ENCODE measurements at places on chromosomes 4 and X. TPM values are rescaled to one million over a fixed set of nuclear protein-coding genes. Genes with fewer than 3 reads are reported as not detected.

EDNRA gene
- total RNA-seq, result 9.4 TPM

PDGFRA gene
- 64.0 TPM for total RNA-seq

NEXMIF gene
- total RNA-seq, result 51.4 TPM

DNA sequence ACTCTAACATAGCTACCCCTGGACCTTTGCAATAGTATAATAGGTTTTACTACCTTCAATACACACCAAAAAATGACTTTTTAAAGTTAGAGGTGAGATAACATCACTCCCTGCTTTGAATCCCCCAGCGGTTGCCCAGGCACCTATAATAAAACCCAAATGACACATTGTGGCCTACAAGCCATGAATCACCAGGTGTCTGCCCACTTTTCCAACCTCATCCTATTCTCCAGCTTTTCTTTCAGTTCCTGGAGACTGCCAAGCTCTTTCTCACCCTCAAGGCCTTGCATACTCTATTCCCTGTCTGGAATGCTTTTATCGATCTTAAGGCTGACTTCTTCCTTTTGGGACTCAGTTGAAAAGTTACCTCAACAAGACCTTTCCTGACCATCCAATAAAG, 16.4 kb upstream of the PRSS48 start:
- DNase-seq, result no peak

DNA sequence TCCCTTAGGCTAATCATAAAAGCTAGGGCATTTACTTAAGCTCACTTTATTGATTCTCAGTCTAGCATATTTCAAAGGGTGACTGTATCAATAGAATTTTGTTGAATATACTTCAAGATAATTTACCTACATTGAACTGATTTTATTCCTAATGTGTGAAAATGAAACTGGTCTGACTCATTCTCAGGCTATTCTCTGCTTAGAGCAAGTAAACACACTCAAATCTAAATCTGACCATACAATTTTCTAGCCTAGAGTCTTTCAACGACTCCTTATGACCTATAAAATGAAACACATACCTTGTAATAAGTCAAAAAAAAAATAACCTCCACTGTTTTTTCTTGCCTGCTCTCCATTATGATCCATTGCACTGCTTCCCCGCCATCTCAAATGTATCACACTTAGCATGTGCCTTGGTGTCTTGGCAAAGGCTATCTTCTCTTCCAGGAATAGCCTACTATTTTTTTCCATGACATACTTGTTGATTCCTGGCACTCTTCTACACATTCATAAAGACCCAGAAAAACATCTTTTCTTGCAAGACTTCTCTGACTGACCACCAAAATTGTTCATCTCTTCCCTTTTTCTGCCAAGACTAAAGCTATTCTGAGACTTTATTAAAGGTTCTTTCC, 965.1 kb upstream of the HS3ST1 start:
- DNase-seq, result no peak

DNA sequence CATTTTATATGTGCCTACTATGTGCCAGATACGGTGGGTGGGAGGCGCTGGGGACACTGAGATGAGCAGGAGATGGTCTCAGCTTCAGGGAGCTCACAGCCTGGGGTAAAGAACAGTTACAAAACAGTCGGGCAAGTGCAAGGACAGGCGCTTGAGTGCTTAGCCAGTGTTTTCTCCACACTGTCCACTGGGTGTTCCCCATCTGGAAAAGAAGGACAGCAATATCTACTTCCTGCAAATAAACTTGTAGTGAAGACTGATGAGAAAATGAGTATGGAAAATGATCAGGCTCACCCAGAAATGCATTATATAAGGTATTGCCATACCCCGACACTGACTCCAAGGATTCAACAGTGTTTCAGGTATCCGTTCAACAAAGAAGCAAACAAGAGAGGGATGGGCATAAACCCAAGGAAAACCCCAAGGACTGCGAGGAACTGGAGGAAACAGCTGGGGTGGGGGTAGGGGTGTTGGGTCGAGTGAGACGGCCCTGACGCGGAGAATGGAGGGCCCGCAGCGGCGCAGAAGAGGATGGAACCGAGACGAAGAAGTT, 835 bp downstream of the TMEM185A start:
- no peak for DNase-seq

DNA sequence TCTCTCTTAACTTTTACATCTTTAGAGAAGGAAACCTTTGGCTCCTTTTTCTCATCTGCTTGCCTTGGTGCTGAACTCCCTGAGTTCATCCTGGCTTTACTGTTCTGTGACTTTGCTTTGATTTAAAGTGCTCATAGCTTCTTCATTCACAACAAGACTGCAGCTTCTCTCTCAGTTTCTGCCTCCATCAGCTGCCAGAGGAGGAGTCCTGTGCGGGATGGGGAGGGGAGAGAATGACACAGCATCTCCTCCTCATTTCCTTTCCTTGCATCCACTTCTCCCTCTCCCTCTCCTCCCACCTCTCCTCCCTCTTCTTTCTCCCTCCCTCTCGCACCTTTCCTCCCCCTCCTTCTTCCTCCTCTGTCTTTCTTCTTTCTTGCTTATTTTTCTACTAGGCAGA, 42.0 kb downstream of the CBLL2 start:
- no peak for DNase-seq

DNA sequence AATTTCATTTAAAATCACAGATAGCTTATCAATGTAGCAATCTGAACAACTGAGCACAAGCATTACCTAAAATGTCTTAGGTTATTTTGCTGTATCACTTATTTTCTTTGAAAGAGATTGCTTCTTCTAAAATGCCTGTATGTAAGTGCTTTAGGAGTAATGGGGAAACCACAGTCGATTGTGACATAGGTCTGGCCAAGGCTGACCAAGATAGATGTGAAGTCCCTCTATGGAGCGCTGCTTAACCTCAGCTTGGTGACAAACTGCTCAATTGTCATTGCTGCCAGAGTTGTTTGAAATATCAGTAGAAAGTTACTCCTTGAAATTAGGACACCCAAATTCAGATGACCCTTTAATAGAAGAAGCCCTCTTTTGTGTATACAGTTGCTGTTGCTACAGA, 401.9 kb upstream of the NDST4 start:
- no peak for DNase-seq

- no peak for DNase-seq
These were observed 60.5 kb upstream of the TSPAN7 start for GRCh38 chrX:38500866-38501265.

Data from frontal cortex (tissue), 4 donors.